Activated CD4-positive, CD25-positive, alpha-beta regulatory T cell (primary cell): ENCODE measurements at places on chromosomes 2 and 18.

DNA sequence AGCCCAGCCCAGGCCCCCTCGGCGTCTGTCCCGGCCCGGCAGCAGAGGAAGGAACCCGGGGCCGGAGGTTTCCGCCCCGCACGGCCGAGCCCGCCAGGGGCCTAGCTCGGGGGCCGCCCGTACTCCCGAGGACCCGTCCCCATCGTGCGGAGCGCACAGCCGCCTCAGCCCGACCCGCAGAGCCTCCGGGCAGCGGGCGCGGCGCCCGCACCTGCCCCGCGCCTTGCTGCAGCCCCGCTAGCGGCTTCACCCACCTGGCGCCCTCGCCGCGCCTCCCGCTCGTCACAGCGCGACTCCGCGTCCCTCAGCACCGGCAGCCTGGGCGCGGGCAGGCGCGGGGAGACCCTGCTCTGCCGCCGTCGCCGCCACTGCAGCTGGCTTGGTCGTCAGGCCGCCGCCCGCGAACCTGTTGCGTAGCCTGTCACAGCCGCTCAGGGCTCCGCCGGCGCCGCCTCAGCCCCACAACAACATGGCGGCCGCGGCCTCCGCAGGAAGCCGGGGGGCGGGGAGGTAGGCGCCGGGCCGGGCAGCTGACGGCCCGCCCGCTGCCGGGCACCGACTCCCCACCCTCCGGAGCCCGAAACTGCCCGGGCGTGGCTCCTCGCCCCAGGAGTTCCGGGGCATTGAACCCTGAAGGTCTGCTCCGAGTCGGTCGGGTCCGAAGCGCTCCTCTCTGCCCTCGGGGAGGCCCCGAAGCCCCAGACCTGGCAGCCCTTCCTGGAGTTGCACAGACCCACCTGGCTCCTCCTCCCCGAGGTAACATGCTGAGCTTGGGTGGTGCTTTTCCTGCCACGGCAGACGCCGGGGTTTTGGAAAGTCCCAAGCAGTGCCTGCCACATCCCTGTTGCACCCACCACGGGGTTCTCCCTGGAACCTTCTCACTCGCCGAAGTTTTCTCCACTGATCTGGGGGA, at the start of gene ITSN2:
Gene ITSN2, minus strand, starts transcription at position 487 of the 913 bp plus-strand sequence. CDS start 32,454 bp downstream, outside the sequence.
- DNase-seq, result peak; percentile 75

DNA sequence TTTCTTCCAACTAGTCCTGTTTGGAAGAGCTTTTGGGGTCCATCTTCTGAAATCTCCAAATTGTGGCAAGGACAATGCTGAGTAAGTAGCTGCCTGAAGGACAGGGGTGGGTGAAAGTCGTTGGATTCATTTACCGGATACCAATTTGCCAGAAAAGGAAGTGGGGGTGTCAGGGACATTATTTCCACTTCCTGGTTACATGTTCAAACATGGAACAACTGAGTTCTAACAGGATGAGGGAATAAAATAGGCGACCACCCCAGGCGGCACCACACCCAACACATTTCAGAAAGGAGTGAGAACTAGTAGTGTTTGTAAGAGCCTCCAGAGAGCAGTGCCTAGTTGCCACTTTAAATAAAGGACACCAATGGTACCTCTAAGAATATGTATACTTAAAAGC, 158.6 kb upstream of the SERTAD2 start:
- no peak for DNase-seq

DNA sequence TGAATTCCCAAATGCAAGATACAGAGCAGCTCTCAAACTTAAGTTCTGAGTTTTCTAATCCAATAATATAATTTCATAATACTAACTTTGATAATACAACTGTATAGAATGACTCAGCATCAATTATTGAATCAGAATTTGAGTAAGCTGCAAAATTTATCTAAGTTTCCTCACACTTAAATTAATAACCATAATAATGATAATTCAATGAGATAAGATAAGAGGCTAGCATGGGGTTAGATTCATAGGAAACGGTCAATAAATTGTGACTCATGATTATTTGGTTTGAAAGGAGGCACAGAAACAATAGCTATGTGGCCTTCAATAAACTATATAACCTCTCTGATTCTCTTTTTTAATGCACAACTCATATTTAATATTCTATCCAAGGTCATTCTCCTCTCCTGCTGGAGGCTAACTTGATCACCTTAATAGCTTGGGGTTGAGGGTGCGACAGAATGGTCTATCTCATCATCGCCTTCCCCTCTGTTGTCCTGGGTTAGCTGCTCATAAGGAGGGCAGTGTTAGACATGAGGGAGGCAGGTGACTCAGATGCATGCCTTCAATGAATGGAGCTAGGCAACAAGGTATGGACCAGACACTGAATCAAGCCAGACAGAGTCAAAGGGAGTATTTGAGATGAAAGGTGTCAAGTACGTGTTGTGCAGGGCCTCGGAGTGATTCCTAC, 36.2 kb upstream of the BMP10 start:
- no peak for DNase-seq

DNA sequence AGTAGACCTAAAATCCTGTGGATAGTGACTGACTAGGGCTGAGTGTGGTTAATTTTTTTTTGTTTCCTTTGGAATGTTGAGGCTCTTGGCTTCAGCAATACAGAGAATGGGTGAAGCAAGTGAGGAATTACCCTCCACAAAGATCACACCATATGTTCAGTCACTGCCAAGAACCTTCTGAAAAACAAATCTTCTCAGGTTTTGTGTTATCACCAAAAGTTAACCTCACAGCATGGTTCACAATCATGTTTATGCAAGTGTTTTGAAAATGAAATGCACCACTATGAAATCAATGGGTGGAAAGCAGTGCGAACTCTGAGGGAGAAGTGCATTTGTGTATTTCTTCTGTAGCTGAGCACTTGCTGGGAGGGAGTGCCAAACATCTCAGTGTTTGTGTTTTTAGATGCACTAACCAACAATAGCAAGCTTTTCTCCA, 44.4 kb downstream of the SPATS2L start:
- DNase-seq, result no peak

GRCh38 chr2:205749078-205749477, 66.8 kb downstream of the NRP2 start:
- DNase-seq, result no peak

DNA sequence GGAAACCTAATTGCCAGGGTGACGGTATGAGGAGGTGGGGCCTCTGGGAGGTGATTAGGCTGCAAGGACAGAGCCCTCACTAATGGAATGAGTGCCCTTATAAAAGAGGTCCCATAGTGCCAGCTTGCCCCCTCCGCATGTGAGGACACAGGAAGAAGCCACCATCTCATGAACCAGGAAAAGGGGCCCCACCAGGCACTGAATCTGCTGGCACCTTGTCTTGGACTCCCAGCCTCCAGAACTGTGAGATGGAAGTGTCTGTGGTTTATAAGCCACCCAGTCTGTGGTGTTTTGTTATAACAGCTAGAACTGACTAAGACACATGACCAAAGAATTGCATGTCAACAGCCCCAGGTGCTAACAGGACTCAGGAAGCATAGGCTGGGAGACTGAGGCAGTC, 214.3 kb downstream of the MGAT5 start:
- DNase-seq, result no peak

- DNase-seq, result no peak
Observed at GRCh38 chr2:192469612-192470011, 274.9 kb upstream of the TMEFF2 start.

GRCh38 chr2:190603374-190603773, 45.5 kb upstream of the NAB1 start:
- DNase-seq, result no peak

- DNase-seq, result no peak
Observed at GRCh38 chr18:46051731-46052461, 20.2 kb downstream of the PSTPIP2 start.

DNA sequence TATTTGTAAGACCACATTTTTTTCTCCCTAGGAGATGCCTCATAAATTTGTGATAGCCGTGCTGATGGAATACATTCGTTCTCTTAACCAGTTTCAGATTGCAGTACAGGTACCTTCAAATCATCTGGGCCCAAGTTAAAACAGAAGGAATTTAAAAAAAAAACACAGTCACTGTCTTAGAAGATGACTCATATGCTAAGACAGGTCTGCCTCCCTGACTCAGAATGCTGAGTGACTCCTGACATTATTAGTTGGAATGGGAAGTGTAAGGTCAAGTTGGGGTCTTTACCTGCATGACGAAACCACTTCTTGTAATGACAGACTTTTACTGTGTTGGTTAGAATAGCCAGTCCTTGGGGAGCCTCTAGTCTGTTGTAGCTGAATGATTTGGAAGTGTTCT, 26.3 kb downstream of the RMC1 start:
- DNase-seq, result no peak

DNA sequence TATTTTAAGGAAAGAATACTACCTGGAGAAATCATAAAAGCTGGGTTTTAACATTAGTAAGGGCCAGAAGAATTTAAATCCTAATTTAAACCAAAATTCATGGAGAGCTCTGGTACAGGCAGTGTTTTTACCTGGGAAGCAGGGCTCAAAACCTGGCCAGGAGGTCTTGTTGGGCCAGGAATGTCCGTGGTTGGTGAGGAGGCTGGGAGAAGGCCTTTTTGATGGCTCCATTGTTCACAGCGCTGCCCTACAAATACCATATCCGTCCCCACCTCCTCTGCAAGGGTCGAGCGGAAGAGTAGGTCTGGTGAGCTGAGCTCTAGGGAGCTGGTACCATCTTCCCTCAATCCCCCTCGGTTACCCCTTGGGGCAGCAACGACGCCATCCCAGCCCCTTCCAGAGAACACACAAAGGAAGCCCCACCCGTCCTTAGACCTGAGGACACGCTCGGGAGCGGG, 10.9 kb upstream of the HOXD1 start:
- no peak for DNase-seq

DNA sequence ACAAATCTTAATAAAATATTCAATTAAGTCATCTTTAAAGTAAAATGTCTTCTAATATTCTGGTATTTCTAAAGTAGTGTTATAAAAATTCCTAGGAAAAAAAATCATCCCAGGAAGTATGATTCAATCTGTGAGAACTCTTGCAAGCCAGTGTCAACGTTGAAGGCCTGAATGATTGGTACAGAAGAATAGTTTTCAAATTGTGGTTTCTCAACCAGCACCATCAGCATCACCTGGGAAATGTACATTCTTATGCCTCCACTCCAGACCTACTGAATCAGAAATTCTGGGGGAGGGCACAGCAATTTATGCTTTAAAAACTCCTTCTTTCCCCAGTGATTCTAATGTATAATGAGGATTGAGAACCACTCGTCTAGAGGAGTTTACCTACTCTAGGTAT, 62.3 kb upstream of the C2orf15 start:
- no peak for DNase-seq

GRCh38 chr2:236678307-236678975, 108.8 kb downstream of the ACKR3 start:
- no peak for DNase-seq

DNA sequence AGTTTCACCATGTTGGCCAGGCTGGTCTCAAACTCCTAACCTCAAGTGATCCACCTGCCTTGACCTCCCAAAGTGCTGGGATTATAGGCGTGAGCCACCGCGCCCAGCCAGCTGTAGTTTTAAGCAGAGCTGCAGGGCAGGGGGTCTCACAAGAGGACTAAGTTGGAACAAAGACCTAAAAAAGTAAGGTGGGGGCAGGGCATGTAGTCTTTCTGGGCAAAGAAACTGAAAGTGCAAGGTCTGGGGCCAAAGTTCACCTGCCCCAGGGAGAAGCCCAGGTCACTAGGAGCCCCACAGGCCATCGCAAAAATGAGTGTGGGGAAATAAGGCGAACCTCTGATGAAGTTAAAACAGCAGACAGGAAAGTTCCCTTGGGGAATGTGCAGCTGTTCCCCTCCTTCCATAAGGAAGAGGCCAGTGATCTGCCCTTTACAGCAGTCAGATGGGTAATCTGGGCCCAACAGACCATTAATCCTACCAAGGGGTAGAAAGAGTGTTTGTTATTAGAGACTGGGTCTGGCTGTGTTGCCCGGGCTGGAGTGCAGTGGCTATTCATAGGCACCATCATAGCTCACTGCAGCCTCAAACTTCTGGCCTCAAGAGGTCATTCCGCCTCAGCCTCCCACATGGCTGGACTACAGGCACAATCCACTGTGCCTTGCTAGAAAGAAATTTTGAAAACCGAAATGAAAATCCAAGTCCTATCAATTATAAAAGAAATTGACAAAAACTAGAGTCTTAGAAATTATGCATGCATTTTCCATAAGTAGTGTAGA, 2.8 kb downstream of the SCLY start:
- no peak for DNase-seq

DNA sequence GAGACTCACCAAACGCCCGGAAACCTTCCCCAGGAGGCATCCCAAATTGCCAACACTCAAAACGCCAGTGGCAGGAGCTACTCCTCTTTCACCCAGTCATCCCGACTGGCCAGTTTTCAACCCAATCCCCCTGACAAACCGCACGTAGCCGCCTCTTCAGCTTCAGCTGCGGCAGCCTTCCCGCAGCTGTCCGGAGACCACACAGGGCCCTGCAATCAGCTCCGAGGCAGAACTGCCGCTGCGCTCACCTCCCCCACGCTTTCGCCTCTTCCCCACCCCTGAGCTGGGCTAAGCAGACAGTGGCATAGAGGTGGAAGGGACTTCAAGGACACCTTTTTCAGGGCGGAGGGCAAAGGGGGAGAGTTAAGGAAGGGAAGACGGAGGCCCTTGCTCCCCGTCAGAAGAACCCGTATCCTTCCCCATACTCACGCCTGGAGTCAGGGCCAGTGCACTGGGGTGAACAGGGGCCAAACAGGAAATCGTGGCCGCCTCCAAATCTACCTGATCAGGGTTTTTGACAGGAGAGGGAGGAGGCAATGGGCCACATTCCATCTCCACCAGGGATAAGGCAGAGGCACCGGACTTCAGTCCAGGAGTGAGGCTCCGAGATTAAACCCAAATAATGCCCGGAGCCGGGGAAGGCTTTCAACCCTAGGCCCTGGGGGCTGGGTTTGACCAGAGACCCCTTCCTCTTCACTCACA, 16.9 kb downstream of the CYP26B1 start:
- no peak for DNase-seq

GRCh38 chr2:28082131-28082530, 191.6 kb downstream of the BABAM2 start:
- no peak for DNase-seq

GRCh38 chr18:25136416-25137196, 215.4 kb downstream of the ZNF521 start:
- DNase-seq, result no peak

GRCh38 chr2:109433926-109434325, 179.8 kb downstream of the SEPTIN10 start:
- DNase-seq, result no peak

GRCh38 chr2:159900343-159900742, 102.3 kb upstream of the CD302 start:
- DNase-seq, result no peak

DNA sequence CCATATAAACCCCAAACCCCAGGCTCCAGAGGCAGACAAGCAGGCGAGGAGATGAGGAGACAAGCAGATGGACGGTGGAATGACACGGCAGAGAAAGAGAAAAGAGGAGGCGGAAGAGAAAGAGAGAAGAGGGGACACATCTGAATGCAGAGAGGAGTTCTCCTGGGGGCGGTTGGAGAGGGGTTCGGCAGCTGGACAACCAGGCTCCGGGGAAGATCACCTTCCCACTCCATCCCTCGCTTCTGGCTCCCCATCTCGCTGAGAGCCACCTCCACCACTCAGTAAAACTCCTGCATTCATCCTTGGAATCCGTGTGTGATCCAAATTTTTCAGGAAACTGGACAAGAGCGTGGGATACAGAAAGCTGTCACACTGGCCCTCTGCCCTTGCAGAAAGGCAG, 966.7 kb upstream of the NXPH2 start:
- DNase-seq, result no peak

GRCh38 chr2:134136731-134137130, 117.1 kb upstream of the MGAT5 start:
- no peak for DNase-seq

GRCh38 chr2:179692043-179692442, 169.4 kb downstream of the ZNF385B start:
- no peak for DNase-seq
